ENCODE measurements at places on chromosomes 16 and 17.

DNA sequence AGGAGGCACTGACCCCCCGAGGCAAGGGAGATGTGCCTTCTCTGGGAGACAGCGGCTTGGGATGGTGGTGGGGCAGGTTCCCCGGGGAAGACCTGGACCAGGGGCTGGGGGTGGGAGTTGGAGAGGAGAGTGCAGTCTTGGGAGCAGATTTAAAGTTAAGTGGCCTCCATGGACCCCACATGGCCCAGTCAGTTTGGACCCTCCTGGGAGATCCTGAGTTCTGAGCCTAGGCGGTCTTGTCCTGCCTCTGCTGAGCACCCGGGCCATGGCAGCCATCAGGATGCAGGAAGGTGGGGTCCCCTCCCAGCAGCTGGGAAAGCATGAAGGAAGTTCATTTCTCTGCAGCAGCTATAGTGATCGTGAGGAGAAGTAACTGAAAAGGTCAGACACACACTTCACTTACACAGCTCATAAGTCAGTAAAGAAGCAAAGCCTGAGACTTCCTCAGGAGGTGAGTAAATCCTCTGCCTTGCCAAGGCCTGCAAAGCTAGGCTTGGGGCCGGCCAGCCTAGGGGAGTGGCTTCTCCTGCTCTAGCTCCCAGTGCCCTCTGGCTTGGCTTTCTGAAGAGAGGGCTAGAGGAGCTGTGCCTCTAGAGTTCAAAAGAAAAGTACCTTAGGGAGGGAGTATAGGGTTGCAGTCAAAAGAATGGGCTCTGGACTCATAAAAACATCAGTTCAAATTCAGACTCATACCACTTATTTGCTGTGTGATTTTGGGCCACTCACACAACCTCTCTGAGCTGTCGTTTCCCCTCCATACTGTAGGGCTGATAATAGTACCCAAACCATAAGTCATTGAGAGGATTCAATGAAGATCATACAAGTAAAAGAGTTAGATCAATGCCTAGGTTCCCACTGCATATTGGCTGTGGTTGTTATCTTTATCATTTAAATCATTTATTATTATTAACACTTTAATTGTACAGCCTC lies 31.0 kb upstream of the C16orf78 start:
- no peak for DNase-seq

DNA sequence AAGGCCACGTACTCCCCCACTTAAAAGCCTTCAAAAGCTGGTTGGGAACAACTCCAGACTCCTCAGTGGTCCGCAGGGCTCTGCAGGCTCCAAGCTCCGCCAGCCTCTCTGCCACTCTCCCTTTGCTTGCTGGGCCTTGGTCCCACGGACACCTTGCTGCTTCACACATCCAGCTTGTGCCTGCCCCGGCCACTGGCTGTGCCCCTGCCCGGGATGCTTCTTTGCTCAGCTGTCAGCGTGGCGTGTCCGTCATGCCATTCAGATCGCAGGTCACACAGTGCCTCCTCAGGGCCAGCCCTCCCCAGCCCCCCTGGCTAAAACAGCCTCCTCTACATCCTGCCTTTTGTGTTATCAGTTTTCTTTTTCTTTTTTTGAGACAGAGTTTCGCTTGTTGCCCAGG lies 11.8 kb downstream of the ASPHD1 start:
- DNase-seq, result no peak

- no peak for DNase-seq
Observed at GRCh38 chr17:49249292-49249794, 18.8 kb upstream of the PHOSPHO1 start.

GRCh38 chr17:80786887-80787286 lies 204.8 kb upstream of the CHMP6 start:
- no peak for DNase-seq

DNA sequence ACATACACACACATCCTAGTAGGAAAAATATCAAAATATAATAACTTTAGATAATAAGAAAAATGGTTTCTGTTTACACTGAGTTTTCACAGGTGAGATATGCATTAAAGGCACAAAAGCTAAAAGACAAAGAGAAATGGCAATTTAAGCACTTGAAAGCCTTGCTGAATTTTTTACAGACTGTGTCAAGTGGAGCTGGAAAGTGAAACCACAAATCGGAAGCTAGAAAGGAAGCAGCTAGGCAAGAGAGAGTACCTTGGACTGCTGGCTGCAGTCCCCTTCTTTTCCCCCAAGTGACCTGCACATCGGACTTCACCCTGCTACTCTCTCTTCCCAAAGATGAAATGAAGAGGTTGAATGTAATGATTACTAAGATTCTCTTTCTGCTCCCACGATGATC lies 135.1 kb downstream of the CDH13 start:
- DNase-seq, result no peak

DNA sequence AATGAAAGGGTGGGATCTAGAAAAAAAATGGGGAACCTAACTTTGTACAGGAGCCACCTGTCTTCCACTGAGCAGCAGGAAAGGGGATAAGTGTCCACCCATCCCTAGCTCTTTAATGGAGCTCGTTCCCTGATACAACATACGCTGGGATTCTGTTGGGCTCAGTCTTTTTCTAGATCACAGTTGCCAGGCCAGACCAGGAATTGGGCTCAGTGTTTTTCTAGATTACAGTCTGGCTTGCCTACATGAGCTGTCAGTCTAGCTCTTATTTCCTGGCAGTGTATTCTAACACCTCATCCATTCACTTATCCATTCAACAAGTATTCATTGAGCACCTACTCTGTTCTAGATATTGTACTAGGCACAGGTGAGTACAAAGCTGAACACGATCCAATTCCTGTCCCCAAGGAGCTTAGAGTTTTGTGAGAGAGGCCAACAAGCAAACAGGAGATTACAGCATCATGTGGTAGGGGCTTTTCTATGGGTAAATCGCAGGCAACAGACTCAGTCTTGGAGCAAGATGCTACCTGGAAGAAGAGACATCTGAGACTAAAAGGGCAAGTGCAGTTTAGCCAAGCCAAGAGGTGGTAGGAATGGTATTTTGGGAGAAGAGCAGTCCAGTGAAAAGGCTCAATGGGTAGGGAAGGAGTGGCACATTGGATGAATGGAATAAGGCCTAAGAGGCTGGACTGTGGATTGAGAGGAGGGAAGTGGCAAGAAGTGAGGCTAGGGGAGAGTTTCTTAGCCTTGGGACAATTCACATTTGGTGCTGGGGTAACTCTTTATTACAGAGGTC lies 138.0 kb upstream of the HS3ST2 start:
- DNase-seq, result no peak

GRCh38 chr16:66959704-66960161 lies 1.3 kb upstream of the CES3 start:
- DNase-seq, result no peak

DNA sequence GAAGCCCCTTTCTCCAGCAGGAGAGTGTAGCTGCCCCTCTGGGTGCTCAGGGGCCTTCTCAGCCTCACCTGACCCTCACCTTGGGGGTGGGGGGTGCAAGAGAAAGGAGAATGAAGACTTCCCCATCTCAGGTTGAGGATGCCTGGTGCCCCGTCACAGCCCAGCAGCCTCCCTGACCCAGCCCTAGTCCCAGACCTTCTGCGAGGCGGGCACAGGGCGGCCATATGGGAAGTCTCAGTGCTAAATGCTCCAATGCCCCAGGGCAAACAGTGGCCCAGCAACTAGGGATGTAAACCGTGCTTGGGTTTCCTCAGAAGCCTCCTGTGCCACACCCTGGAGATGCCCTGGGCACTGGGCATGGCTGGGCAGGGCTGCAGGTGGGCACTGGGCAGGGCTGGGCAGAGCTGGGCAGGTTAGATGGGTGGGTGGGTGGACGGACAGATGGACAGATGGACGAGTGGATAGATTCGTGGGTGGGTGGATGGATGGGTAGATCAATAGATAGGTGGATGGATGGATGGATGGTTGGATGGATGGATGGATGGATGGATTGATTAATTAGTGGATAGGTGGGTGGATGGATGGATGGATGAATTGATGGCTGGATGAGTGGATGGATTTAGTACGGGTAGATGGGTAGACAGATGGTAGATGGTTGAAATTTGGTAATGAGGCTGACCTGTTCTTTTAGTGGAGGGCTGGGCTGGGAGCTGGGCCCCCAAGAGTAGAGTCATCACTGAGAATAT lies 16.8 kb downstream of the TPSD1 start:
- no peak for DNase-seq

DNA sequence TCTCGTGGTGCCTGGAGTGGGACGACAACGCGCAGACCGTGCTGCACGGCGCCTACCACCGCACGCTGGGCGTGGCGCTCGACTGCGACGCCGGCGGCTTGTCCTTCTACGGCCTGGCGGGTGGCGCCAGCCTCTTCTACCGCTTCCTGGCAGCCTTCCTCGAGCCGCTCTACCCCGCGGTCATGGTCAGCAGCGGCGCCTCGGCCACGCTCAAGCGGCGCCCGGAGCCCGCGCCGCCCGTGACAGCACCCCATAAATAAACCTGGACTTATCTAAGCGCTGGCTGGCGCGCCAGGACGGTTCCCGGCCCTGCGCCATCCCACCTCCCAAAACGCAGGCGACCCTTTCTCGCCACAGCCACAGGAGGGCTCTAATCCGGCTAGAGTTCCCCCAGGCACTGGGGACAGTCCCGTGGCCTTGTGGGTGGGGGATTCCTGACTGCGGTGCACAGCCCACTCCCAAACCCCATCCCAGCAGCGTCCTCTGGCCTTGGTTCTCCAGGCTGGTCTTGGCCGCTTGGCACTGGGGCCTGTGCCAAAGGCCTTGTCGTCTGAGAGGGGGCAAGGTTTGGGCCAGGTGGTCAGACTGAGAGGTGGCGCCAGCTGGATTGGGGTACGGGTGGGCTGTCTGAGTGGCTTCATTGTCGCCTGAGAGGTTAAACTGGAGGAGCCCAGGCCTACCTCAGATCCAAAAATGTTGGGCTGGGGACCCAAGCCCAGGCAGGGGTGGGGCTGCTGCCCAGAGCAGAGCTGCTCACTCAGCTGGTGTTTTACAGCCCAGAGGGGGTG lies 10.1 kb upstream of the SLC16A5 start:
- DNase-seq, result peak; percentile 26

DNA sequence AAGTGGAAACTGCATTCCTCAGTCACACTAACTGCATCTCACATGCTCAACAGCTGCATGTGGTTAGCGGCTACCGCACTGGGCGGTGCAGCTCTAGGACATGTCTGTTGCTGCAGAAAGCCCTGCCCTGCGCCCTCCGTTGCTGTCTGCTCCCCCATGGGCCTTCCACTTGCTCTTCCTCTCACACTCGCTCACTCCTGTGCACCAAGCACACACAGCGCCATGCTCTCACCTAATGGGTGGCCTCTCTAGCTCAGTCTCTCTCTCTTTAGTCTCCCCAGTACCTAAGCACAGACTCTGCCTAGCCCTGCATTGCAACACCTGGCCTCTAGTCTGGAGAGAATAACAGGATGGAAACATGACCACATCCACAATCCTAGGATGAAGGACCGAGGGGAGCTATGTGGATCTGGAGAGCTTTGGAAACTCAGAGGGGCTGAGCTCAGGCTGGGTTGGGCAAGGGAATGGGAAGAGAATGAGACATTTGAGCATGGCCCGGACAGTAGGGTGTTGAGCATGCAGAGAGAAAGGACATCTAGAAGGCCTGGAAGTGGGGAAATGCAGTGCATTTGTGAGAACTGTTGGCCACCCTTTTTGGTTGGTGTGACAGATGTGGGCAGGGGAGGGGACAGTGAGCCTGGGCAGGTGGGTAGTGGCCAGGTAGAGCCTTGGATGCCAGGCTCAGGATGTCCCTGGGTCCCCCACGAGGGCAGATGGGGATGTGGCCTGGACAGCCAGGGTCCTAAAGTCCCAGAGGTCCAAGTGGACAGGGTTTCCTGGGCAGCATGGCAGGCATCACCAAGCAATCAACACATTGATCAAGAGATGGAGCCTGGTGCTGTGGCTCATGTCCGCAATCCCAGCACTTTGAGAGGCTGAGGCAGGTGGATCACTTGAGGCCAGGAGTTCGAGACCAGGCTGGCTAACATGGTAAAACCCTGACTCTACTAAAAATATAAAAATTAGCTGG lies 16.1 kb downstream of the SGCA start:
- no peak for DNase-seq

GRCh38 chr17:3907483-3908216 lies 8.6 kb downstream of the P2RX1 start:
- no peak for DNase-seq

DNA sequence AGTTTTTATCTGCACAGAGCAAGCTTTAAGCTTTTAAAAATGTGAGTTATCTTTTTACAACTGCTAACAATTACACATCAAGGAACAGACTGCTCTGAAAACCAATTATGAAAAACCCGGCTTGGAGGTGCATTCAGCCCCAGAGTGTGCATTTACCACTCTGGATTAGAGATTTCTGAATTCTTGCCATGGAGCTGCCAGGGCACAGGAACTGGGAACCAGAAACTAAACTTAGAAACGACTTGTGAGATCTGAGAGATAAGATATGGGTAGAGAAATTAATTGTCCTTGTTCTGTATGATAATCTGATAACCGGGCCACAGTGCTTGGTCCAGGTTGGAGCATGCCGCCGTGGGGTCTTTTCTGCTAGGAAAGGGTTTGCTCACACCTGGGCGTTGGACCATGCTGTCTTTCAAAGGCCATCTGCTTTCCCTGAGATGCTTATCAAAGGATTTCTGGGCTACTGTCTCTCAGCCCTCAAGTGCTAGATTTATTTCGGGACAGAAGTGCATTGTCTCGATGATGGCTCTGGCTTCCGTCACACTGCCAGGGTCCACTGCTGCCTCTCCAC lies 210.0 kb downstream of the MAF start:
- DNase-seq, result no peak

DNA sequence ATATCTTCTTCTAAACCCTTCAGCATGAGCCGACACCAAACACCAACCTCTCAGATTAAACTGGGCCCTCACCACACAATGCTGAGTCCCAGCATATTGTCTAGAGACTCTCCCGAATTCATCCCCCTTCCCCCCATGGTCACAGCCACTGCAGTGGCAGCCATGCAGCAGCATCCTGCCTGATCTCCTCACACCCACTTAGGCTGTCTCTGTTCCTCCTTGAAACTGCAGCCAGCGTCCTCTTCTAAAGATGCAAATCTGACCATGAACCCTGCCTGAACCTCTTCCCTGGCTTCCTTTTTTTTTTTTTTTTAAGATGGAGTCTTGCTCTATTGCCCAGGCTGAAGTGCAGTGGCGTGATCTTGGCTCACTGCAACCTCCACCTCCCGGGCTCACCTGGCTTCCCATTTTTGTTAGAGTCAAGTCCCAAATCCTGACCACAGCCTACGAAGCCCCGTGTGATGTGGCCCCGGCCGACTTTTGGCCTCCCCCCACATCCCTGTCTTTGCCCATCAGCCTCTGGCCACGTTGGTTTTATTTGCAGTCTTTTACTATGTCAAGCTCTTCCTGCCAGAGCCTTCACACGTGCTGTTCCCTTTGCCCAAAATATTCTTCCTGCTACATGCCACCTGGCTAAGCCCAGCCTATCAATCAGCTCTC lies 2.8 kb downstream of the FA2H start:
- no peak for DNase-seq

GRCh38 chr17:12566291-12566690 lies 99.4 kb upstream of the MYOCD start:
- DNase-seq, result no peak

DNA sequence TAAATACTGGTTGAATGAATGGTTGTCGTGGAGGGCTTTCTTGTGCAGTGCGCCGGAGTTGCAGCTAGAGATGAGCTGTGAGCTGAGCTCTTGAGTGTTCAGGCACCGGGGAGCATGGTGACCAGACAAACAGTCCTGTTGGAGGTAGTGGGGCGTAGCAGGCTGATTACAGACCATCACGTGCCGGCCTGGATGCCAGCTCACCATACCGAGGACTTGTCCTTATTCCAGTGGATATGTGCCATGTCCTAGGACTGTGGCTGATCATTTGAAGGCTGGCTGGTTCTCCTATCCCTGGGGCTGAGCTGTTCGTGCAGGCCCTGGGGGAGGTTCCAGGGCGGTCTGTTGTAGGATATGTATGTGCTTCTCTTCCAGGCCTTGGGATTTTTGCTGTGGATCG lies 60.0 kb downstream of the ABCC1 start:
- DNase-seq, result no peak

- no peak for DNase-seq
Observed at GRCh38 chr16:72596373-72596772, 424.4 kb upstream of the PMFBP1 start.
